ENCODE measurements at places on chromosomes 5 and 9. TPM values are rescaled to one million over a fixed set of nuclear protein-coding genes. Genes with fewer than 3 reads are reported as not detected.

PITX1 gene
- total RNA-seq = not detected

CDH9 gene
- total RNA-seq = 16.0 TPM

ADAM19 gene
- total RNA-seq = 11.8 TPM

KCNN2 gene
- 56.4 TPM for total RNA-seq

NOXA1 gene
- total RNA-seq = 1.5 TPM

SLC36A3 gene
- not detected for total RNA-seq

URM1 gene
- 13.3 TPM for total RNA-seq

PCDHGC4 gene
- 63.2 TPM for total RNA-seq
